Stimulated activated CD4-positive, alpha-beta T cell treated with anti-CD3 and anti-CD28 coated beads, Interleukin-12 subunit alpha, Interleukin-12 subunit beta, amount 100 ng/mL, for 24 hours (primary cell): ENCODE measurements at places on chromosomes 5 and 9.
A peak's percentile ranks its signal among the peaks of the same experiment; 100 is the strongest.

DNA sequence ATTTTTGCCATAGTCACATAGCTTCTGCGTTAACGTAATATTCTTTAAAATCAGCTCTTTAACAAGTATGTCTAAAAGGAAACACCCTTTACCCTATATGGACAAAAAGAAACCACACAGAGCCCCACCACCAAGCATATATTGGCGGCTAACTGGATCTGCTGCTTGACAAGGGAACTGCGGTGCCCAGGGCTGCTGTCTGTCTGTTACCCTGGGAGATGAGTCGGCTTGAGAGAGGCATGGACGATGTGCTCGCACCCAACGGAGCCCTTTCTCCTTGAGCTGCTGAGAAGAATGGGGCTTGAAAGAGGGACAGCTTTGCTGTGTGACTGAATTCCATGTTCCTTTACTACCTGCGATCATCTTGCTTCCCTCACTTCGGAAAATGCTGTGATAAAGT lies 158.6 kb upstream of the SHB start:
- DNase-seq, result no peak

DNA sequence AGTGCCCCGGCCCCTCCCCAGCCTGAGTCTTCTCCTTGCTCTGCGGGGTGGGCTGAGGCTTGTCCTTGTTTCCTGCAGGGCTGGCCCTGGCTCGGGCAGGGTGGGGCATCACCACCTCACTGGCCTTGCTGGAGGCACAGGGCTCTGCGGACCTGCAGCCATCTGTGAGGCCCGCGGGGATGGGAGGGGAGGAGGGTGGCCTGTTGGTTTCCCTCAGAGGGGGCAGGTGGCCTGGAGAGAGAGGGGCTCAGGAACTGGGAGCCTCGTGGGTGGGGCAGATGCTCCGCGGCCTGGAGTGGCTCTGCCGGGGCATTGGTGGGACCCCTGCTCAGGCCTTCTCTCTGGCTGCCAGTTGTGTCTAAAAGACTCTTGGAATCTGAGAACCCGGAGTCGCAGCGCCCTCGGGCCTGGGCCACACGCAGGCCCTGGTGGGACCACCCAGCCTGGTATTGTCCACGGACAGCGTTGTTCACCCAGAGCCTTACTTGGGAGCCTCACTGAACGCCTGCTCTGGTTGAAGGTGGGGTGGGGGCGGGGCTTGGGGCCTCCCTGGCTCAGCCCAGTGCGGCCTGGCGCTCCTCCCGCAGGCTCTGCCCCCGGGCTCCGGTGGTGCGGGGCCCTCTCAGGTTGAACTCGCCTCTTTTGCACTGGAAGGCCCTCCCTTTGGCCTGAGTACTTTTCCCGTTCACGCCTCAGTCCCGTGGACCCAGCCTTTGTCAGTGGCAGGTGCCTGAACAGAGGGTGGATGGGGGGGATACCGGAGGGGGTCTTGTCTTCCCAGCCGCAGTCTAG lies 111.3 kb downstream of the RXRA start:
- no peak for DNase-seq

DNA sequence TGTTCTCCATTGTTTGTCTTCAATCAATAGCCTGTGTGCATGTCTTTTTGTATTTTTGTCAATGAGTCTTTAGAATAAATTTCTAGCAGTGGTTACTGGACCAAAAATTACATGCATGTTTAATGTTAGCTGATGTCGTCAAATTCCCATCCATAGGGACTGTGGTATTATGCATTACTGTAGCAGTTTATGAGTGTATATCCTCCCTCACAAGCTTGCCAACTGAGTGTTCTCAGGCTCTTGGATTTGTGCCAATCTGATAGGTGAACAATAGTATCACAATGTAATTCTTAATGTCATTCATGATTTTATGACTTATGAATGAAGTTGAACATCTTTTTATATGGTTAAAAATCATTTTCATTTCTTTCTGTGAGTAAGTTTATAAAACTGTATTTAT lies 13.0 kb downstream of the SNX24 start:
- DNase-seq, result no peak

DNA sequence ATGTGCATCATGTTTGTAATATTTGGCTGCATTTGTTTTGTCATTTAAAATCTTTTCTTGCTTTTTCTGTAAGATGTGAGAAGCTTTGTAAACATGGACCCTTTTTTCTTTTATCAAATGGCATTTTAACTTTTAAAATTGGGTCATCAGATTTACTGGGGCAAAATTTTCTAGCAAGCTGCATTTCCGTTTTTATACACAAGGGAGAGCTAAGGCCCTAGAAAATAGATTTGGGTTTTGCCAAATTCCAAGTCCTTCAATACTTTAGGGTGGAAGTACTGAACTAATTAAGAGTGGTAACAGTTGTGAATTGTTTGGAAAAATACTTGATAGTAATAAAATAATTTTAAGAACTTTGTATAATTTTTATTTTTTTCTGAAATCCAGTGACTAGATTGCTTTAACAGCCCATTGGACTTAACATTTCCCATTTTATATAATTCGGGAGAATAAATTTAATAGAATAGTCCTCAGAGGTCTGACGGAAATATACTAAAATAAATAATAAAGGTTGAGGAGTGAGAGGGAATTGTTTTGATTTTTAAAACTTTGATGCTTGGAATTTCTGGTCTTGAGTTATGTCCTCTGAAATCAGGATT lies 117.4 kb downstream of the SMARCA2 start:
- DNase-seq, result no peak

DNA sequence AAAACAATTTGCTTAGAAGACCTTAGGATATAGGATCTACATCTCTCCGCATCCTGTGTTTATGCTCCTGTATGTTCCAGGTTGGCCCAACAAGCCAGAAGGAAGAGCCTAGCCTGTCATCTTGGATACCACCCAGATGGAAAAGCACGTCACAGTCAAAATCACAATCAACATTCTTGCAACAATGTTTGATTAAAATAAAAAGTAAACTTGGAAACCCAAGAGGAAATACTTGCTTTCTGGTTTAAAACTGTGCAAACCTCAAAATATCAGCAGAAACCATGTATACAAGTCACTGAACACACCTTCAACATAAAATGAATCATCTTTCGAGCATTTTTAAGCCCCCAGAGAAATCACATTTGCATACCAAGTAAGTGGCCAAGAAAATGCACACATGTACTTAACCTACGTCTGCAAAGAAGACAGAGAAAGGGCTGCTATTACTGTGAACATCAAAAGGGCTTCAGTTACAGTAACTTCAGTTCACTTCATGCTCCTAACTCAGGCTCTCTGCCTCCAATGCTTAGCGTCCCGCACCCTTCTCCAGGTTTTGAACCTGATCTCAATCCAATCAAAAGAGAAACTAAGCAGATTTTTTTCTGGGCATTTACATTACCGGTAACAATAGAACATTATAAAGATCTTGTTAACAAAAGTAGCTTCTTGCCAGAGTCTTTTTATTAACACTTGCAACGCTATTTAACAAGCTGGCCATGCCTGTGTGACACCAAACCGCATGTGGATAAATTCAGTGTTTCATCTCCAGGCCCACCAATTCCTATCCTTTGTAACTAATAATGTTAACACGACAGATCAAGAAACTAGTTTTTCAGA lies 1.3 kb downstream of the ENC1 start:
- no peak for DNase-seq

DNA sequence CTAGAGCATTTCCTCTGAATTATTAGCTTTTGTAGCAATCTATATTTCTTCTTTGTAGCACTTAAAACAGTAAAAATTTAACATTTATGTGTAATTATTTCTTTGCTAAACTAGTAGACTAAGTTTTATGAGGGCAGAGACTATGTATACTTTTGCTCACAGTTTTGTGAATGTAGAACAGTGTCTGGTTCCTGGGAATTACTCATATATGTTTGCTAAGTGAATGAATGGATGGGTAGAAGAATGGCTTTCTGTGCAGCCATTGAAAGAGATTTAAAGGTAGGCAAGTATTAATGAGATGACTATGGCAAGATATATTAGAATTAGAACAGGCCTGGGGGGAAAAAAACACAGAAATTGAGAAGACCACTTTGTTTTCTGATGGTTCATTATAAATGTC lies 140.1 kb downstream of the PAM start:
- DNase-seq, result no peak

DNA sequence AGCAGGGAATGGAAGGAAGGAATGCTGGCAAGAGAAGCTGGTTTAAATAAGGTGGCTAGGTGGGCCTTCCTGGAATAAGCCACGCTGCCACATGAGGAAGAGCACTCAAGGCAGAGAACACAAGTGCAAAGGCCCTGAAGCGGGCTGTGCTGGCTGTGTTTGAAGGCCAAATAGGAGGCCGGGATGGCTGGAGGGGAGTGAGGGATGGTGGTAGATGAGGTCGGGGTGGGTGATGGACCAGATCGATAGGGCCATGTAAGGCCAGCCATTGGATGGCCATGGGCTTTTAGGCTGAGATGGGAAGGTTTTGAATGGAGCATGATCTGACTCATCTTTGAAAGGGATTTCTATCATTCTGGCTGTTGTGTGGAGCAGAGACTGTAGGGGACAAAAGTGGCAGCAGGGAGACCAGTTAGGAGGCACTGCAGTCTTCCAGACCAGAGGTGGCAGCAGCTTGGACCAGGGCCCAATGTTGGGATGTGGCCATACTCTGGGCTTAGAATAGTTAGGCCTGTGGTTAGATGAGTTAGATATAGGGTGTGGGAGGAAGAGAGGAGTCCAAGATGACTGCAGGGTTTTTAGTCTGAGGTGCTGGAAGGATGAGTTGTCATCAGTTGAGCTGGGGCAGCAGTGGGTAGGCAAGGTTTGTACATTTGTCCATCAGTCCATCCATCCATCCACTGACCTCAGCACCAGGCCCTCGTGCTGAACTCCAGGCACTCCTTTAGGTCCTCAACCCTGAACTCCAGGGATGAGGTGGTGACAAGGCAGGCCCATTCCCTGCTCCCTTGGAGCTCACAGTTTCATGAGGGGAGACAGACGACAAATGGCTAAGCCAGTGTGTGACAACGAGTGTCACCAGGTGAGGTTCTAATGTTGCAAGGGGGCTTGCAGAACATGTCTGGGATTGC lies 30.3 kb downstream of the NDST1 start:
- no peak for DNase-seq

DNA sequence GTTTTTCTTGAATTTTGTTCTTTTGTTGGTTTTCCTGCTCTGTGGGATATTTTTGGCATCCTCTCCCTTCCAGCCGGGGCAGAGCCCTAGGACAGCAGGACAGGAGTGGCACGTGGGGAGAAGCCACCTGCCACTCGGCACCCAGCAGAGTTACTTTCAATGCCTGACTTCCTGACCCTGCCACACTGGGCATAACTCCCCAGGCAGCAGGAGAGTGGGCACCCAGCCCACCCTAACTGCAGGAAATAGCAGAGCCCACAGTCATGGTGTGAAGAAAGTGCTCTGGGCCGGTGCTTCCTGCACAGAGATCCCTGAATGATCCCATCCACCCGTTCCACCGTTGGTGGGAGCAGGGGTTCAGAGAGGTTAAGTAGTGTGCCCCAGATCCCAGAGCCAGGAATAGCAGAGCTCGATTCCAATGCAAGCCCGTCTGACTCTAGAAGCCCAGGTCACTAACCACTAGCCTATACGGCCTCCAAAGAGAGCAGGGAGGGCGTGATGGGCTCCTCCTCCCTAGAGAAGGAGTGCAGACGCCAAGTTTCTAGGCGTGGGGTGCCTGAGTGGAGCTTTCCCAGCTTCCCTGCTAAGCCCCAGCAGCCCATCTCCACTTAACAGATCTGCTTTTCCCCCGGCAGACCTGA lies 8.1 kb upstream of the NUP214 start:
- no peak for DNase-seq

- no peak for DNase-seq
Measured at GRCh38 chr9:38082446-38083287, 13.6 kb upstream of the SHB start.

- DNase-seq, result peak; percentile 11
Measured at GRCh38 chr5:135944967-135945560, 9.7 kb downstream of the LECT2 start.

DNA sequence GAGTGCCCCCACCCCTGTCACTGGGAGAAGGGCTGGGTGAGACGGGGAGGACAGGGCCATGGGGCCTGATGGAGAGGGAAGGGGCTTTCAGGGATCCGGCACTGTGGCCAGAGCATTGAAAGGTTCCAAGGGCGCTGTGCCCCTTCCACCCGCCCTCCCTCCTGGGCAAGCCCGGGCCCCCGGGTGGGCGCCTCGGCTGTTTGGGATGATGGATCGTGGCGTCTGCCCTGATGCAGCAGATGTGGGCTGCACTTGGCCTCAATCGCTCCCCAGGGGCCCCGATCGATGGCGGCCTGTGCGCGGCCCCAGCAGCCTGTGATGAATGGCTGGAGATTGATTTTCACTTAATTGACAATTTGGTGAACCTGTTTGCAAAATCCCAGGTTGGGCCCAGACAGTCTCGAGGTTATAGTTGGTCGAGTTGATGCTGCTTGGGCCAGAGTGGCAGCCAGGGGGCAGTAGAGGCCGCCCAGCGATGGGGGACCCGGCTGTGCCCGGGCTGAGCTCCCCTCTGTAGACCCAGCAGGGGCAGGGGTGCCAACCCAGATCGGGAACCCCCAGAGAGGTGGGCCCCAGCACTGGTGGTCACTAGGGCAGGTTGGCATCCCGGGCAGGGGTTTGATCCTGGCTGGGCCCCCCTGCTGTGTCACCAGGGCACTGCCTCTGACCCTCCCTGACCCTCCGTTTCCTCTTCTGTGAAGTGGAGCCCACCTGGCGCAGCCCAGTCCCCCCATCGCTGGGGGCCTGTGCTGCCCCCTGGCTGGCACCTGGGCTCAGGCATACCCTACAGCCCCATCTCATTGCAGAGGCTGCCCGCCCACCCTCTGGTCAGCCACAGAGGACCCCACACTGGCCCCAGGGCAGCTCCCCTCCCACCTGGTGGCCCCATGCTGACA lies 34.7 kb downstream of the LHX3 start:
- DNase-seq, result peak; percentile 16

- DNase-seq, result no peak
Measured at GRCh38 chr5:180990882-180991242, 2.2 kb downstream of the BTNL3 start.

- peak; percentile 4 for DNase-seq
Measured at GRCh38 chr5:31531543-31531887, 378 bp downstream of the DROSHA start.

DNA sequence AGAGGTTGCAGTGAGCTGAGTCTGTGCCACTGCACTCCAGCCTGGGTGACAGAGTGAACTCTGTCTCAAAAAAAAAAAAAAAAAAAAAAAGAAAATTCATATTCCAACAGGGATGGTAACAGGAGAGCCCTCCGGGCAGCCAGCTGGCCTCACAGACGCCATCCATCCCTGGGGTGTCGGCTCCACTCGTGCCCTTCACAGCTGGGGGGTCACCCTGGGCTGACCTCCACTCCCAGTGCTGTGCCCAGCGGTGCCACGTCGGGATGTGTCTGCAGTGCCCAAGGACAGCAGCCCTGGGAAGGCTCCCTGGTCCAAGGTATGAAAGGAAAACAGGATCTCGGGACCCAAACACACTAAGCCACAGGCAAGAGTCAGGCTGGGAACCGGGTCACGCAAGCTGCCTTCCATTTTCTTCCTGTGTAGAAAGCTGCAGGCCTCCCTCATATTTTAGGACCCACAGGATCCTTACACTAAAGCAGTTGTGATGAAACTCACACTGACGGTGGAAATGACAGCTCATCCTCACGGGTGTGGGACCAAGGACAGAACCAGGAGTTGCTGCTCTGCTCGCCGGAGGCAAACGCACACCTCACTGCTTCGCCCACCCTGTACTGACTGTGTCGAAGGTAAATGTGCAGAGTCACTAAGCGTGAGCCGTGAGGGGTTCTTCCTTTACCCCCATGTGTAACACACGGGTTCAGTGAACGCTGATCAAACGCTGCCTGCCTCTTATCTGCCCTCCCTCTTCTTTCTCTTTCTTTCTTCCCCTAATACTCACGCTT lies 5.3 kb downstream of the SLC12A7 start:
- DNase-seq, result no peak
